Activated CD8-positive, alpha-beta memory T cell treated with anti-CD3 and anti-CD28 coated beads for 36 hours (primary cell): ENCODE measurements at places on chromosomes 5 and 9. TPM values are rescaled to one million over a fixed set of nuclear protein-coding genes. Genes with fewer than 3 reads are reported as not detected.

Gene MLANA
- total RNA-seq: not detected

Gene TMEM215
- not detected for total RNA-seq

Gene SNCAIP
- not detected for total RNA-seq

Gene SHC3
- not detected for total RNA-seq

Gene C5orf34
- 9.5 TPM for total RNA-seq

Gene PLAC8L1
- total RNA-seq: 0.46 TPM

Gene ANKDD1B
- total RNA-seq: 0.17 TPM

Gene PFN3
- total RNA-seq: not detected

Gene TAF11L10
- total RNA-seq: not detected

Gene C1QTNF2
- not detected for total RNA-seq

Gene IL11RA
- total RNA-seq: 9.3 TPM

Gene ANKRD34B
- not detected for total RNA-seq
